AG09309 (cell line): ENCODE measurements at places on chromosomes 7 and 10.

- no peak for DNase-seq
Measured at GRCh38 chr10:110160081-110160480, 47.3 kb upstream of the MXI1 start.

DNA sequence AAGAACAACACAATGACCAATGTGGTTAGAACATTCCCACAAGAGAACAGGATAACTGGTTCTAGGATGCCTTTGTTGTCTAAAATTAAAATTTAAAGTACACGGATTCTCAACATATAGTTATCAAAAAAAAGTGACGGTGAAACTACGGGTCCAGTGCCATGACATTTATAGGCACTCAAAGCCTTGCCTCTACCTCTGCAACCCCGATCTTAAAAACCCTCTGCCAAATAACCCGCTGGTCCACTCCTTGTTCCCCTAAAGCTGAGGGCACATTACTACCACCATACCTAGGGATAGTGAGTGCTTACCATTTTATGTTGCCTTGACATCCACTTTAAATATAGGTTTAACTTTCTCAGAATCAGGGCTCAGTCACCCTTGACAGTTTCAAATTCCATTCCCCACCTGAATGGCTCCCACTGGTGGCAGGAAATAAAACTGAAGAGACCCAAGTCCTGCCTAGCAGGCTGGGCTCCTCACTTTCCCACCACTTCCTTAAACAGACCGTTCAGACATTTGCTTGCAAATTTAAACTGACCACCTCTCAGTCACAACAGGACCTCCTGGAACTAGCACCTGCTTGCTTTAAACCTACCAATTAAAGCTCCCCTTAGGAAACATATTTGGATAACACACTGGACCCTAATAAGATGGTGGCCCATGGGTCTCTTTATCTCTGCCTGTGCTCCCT is 169.9 kb upstream of the ASAH2 start:
- no peak for DNase-seq

GRCh38 chr7:157772486-157773130 is 435.8 kb downstream of the DNAJB6 start:
- DNase-seq: no peak

GRCh38 chr10:111018021-111018420 is 58.8 kb upstream of the ADRA2A start:
- DNase-seq: no peak

GRCh38 chr7:131610007-131610406 is 53.6 kb upstream of the PODXL start:
- no peak for DNase-seq

- no peak for DNase-seq
Measured at GRCh38 chr7:118003476-118003875, 130.2 kb upstream of the CTTNBP2 start.

GRCh38 chr7:98467570-98468312 is 66.9 kb upstream of the BAIAP2L1 start:
- DNase-seq: no peak

DNA sequence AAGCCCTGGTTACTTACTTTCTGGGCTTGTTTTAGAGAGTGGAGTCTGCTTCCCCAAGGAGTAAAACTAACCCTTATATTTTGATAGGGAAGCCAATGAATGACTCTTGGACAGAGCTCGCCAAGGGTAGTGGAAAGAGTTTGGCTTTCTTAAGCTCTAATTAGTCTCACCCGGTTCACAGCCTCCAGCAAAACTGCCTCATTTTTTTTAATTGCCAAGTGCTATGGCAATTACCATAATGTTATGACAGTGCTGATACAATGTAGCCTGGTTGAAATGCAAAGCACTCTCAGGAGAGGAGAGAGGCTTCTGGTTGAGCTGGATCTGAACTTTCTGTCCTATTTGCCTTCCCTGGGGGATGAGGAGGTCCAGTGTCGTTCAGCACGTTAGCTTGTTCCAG is 376.1 kb upstream of the CHRM2 start:
- DNase-seq: no peak

- no peak for DNase-seq
Measured at GRCh38 chr10:117537904-117538524, 4.5 kb upstream of the EMX2 start.

DNA sequence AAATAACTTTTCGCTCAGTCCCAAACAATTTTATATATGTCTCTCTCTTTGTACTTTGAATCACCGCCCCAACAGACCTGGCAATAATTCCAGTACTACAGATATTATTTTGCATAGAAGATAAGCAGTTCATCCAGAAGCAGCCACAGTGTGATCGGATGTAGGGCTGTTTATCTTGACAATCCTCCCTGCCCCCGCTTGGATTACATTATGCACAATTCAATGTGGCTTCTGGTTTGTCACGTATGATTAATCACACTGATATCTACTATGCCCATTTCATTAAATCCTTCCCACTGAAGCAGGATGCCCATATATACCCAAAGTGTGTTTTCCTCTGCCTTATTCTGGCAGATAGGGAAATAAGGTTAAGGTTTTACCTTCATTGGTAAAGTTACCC is 115.2 kb downstream of the PDE1C start:
- no peak for DNase-seq

GRCh38 chr10:132588301-132589013 is 50.9 kb downstream of the INPP5A start:
- DNase-seq: no peak

- DNase-seq: no peak
Measured at GRCh38 chr10:70247360-70247759, 14.1 kb upstream of the PPA1 start.

- DNase-seq: no peak
Measured at GRCh38 chr10:102612964-102613275, 31.4 kb upstream of the TRIM8 start.

- DNase-seq: no peak
Measured at GRCh38 chr7:19928247-19928646, 154.8 kb upstream of the TMEM196 start.

DNA sequence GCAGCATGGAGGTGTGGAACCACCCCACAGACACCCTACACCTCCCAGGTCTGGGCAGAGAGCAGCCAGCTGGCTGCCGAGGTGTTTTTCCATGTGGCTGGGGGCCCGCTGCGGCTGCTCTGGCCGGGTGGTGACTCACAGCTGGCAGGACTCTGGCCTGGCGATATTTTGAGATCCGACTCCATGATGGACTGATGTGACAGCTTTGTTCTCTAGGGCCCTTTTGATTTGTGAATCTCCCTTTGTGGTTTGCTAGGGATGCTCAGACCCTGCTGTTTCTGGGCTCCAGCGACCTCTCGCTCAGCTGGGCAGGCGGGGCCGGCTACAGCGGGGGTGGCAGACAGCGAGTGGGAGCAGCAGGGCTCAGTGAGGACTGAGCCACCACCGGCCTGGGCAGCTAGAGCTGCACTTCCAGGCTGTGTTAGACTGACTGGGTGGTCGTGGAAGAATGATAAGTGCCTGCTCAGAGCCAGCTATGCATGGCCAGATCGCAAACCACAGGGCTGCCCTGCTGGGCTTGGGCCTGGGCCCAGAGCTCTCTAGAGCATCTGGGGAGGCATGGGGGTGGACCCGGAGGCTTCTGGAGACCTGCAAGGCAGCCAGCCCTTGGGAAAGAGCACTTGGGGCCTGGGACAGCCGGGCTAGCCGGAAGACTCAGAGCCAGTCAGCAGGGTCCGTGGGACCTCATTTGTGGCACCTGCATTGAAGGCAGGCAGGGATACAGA is 46.2 kb upstream of the GDF10 start:
- DNase-seq: no peak

- no peak for DNase-seq
Measured at GRCh38 chr10:87053111-87053510, 33.0 kb downstream of the FAM25A start.

DNA sequence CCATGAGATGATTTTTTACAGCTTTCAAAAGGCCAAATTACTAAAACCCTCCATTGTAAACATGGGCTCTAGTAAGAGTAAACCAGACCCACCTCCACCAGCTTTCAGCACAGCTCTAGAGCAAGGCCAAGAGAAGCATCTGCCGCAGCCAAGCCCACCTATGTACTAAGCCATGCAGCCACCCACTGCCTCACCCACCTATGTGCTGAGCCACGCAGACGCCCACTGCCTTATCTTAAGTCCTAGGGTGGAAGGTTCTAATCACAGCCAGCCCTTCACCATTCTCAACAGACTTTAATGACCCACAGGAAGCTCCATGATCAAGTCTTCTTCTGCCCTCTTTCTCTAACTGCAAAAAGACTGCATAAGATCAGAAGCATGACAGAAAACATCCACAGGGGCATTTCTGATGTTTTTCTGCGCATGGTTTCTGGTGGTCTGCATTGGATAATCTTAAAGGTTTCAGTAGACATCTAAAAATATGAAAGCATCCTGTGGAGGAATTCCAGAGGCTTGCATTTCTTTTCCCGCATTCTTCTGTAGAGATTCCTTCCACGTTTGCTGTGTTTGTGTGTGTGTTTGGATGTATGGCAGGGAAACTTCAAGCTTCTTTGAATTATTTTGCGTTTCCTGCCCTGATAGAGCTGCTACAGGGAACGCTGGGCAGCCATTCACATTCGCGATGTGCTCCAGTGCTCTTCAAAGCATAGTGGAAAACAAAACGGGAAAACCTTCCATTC is 286.1 kb upstream of the KLF6 start:
- DNase-seq: no peak

- no peak for DNase-seq
Measured at GRCh38 chr7:128029405-128029995, 1.7 kb downstream of the LRRC4 start.

DNA sequence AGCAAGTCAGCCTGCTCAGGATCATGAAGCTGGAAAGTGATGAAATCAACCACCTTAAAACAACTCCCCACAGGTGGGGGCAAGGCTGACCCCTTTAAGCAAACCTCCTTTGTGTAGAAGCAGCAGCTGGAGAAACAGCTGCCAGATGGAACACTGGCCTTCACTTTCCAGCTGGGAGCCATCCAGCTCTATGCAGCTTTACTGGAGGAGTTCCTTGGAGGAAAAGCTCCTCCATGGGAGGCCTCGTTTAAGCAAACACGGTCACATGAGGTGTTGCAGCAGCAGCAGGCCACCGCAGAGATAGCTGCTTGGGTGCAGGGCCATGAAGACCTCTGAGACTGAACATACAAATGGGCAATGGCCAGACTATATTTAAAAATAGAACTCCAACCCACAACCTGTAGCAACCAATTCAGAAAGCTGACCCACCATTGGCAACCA is 13.0 kb upstream of the DLG5 start:
- no peak for DNase-seq

GRCh38 chr10:47347303-47347675 is 874 bp upstream of the RBP3 start:
- DNase-seq: no peak

GRCh38 chr10:100748231-100749058 is 3.1 kb downstream of the PAX2 start:
- DNase-seq: no peak

GRCh38 chr7:116801092-116801710 is 61.2 kb upstream of the CAPZA2 start:
- no peak for DNase-seq

GRCh38 chr10:132438091-132439024 is 41.4 kb downstream of the PWWP2B start:
- no peak for DNase-seq

- DNase-seq: no peak
Measured at GRCh38 chr7:2163600-2164555, 68.9 kb downstream of the MAD1L1 start.
